ENCODE measurements at places on chromosomes 1 and 21.
A peak's percentile ranks its signal among the peaks of the same experiment; 100 is the strongest.

GRCh38 chr1:245255783-245256182, 101.0 kb downstream of the KIF26B start:
- no peak for DNase-seq

DNA sequence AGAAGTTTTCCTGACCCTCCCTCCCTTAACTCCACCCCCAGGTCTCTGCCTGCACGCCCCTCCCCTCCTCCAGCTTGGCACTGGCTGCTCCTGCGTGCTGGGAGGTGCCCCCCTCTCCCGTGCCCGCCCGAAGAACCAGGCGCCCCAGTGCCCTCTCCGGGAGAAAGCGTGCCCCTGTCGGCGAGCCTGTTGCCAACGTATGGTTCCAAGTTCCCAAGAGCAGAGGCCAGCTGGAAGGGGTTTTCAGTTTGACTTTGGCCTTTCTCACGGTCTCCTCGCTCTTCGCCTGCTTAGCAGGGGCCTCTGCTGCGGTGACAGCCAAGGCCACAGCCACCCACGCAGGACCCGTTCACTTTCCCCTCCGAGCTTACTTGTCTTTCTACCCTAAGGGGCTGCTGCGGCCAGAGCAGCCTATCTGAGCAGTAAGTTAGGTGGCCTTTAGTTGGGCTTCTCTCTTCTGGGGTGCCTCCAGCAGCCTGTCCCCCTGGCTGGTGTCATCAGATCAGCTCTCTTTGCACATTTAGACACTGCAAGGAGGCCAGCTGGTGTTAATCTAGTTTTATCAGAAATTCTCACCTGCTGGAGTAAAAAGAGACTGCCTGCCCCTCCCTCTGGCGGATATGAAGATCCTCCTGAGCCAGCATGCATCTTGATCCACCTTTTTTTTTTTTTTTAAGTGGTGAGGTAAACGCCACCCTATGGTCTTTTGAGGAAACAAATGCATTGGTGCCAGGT, 1.5 kb downstream of the STUM start:
- peak; percentile 79 for DNase-seq

DNA sequence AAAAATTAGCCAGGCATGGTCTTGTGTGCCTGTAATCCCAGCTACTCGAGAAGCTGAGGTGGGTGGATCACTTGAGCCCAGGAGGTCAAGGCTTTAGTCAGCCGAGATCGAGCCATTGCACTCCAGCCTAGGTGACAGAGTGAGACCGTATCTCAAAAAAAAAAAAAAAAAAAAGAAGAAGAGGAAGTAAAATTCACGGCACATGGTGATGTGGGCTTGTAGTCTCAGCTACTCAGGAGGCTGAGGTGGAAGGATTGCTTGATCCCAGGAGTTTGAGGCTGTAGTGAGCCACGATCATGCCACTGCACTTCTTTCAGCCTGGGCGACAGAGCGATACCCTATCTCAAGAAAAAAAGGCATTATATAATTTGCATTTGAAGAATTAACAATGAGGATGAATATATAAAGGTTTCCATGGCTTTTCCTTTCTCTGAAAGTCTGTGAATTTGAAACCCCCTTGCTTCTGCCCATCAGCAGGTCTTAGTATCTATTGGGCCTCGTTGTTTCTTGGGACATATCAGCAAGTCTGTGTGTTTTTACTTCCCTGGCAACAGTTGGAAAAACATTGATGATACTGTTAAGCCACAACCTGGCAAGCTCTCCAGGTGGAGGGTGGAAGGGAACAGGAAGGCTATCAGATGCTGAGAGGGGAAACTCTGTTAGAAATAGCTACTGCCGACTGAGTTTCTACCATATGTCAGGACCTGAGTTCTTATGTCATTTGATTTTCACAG, 4.6 kb upstream of the PLA2G2D start:
- no peak for DNase-seq

DNA sequence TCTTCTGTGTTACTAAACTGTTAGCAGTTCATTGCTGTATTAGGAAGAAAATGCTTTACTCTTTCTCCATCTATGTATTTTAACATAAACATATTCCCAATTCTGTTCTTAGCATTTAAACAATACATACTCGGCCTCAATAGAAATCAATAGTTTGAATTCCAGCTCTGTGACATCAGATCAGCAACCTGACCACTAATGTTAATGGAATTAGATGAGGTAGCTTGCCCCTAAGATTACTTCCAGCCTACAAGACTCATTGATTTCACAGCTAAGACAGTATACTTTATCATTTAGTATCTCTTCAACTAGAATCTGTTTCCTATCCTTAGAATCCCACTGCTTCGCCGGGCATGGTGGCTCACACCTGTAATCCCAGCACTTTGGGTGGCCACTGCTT, 38.9 kb downstream of the EPRS1 start:
- no peak for DNase-seq

DNA sequence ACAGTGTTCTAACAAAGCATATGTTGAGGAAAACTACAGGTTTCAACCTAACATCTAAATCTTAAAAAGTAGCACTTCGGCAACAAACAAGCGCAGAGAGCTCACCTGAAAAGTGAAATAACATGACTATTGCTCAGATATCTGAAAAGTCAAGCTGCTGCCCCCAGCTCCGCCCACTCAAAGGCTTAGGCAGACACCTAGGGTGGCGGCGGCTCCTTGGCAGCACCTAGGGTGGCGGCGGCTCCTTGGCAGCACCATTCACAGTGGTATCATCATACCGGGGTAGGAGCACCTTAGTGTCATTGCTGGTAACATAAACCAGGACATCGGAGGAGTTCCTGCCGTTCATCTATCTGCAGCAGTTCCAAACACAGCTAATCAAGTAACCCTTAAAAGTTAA, 4.2 kb upstream of the S100A12 start:
- no peak for DNase-seq

- DNase-seq, result no peak
Measured at GRCh38 chr1:91784616-91785015, 101.3 kb downstream of the TGFBR3 start.

- DNase-seq, result no peak
Measured at GRCh38 chr1:158716335-158716734, 4.2 kb downstream of the OR6K3 start.

GRCh38 chr1:2443277-2444137, 31.1 kb upstream of the PEX10 start:
- DNase-seq, result peak; percentile 77

DNA sequence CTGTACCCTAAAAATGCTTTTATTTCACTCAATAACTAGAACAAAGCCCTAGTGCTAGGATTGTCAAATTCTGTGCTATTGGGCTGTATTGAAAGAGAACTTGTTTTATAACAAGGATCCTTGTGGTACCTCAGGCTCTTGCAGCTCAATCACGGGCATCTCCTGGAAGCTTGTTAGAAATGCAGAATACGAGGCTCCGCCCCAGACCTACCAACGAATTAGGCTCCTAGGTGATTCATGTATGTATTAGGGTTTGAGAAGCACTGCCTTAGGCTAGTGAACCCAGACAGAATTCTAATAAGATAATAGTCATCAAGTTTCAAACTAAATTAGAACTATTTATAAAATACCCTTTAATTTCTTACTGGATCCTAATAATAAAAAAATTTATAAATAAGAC, 45.6 kb downstream of the ZZZ3 start:
- DNase-seq, result no peak

GRCh38 chr1:159826441-159827101, at the start of gene SLAMF8:
Gene SLAMF8, plus strand, starts transcription at chr1:159826873. Its CDS starts 26 bp downstream, at chr1:159826899.
- no peak for DNase-seq

GRCh38 chr1:25210728-25211127, 21.6 kb downstream of the SYF2 start:
- DNase-seq, result no peak

DNA sequence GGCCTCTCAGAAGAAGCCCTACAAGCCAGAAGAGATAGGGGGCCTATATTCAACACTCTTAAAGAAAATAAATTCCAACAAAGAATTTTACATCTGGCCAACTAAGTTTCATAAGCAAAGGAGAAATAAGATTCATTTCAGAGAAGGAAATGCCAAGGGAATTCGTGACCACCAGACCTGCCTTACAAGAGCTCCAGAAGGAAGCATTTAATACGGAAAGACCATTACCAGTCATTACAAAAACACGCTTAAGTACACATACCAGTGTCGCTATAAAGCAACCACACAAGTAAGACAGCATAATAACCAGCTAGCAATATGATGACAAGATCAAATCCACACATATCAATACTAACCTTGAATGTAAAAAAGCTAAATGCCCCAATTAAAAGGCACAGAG, 704.9 kb upstream of the CHRM3 start:
- no peak for DNase-seq

GRCh38 chr1:244113532-244114320, 62.6 kb downstream of the ZBTB18 start:
- no peak for DNase-seq

DNA sequence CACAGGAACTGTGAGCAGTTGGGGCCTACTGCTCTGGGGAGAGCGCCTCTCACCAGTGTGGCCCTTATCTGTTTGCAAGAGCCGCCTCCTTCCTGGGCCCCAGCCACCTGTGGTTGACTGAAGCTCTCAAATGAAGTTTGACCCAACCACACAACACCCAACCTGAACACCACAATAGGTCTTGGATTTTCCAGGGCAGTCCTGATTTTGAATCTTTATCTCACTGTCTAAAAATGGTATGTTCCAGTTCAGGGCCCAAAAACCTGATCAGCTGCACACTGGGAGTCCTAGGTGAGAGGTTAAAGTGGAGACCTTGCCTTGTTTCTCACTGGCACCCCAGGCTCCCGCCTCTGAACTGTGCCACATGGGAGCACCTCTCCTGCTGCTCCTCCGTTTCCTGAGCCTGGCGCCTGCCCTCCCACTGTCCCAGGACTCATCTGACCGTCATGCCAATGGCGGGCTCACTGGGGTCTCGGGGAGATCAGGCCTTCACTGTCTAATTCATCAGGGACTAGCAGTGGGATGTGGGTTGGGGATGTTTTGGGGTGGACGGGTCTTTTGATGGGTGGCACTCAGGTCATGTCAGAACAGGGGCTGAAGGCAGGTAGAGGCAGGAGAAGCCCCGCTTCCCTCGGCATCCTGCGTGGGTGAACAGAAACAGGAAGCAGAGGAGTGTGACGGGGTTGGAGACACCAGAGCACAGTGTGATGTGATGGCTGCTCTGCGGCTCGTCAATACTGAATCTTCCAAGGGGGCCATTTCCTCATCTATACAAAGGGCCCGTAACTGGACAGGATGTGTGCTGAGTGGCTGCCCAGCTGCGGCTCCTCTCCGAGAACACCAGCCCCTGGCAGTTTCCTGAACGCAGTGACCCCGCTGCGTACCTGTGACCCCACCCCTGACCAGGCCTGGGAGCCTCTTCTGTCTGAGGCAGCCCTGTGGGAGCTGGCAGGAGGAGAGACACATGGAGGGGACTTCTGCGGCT, 59.6 kb upstream of the ITPKB start:
- DNase-seq, result no peak

- no peak for DNase-seq
Measured at GRCh38 chr1:216144661-216145450, 278.4 kb downstream of the USH2A start.

GRCh38 chr1:78472851-78473496, 17.8 kb upstream of the PTGFR start:
- no peak for DNase-seq

- no peak for DNase-seq
Measured at GRCh38 chr1:153550398-153550758, 1.3 kb upstream of the S100A3 start.

- DNase-seq, result peak; percentile 57
Measured at GRCh38 chr1:53473463-53473862, 14.3 kb downstream of the DMRTB1 start.

- no peak for DNase-seq
Measured at GRCh38 chr1:47431534-47431933, 6.3 kb upstream of the FOXD2 start.

GRCh38 chr1:155591770-155592169, 18.2 kb upstream of the MSTO1 start:
- DNase-seq, result peak; percentile 75

DNA sequence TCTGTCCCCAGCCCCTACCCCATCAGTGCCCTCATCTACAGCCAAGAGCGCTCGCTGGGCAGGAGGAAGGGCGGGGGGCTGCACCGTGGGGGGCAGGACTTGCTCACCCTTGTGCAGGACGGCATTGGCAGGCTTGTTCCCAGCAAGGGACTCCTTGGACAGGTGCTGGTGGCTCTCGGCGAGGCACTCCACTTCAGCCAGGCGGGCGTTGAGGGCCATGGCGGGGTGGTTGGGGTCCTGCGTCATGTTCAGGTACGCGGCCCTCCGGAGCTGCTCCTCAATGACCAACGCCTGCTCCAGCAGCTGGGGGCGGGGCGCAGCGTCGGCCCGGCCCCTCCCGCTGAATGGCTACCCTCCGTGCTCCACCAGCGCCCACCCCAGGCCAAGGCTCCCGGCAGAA, 64.0 kb downstream of the KCNAB2 start:
- DNase-seq, result no peak

- DNase-seq, result no peak
Measured at GRCh38 chr1:27455139-27455811, 34.7 kb downstream of the WASF2 start.

DNA sequence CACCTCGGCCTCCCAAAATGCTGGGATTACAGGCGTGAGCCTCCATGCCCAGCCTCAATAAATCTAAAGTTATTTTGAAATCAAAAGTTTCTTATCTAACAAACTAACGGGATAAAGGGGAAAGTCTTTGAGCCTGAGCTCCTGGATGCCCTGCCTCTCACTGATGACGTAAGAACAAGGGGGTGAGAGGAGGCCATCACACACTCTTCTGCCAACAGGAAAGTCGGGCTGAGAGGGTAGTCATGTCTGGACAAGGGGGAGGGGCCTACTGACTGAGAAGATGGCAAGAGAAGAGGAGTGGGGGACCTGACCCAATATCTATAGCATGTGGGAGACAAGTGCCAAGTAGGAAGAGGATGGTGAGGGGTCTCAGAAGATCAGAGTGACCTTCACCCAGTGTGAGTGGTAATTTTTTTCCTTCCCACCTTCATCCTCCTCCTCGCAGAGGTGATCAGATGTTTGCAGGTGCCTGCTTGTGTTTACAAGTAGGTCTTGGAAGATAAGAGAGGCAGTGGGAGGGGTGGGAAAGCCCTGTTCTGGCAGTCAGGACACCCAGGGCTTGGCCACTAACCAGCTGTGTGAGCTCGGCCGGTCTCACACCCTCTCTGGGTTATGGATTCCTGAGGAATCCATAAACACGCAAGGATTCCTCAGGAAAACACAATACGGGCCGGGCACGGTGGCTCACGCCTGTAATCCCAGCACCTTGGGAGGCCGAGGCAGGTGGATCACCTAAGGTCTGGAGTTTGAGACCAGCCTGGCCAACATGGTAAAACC, 9.6 kb downstream of the UQCRHL start:
- DNase-seq, result no peak

- DNase-seq, result no peak
Measured at GRCh38 chr1:83077411-83077810, 921.5 kb downstream of the TTLL7 start.

DNA sequence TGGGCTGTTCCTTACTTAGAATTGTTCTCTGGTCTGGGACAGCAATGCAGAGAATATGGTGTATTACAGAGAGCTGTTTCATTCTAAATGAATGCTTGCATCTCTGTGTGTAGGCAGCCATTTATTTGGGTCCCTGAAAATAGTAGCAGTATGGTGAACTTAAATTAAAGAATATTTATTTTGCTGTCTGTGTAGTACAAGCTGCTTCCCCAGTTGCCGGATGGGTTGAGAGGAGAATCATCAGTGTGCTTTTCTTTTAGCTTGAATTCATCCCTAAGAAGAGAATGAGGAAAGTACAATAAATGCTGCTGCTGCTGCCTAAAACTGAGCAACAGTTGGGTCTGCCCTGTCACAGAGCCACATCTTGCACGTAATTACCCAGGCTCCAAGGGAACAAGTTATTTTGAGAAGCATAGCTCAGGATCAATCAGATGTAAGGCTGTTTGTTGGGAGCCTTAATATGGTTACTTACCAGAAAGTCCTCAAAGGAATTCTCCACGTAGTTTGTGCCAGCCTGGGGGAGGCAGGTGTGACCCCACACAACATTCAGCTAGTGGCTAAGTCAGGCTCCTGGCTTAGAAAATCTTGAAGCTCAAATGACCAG, 16.6 kb downstream of the ACTN2 start:
- DNase-seq, result no peak
